Naive thymus-derived CD4-positive, alpha-beta T cell (primary cell): ENCODE measurements at places on chromosomes 4 and X.

GRCh38 chrX:118847676-118848075, 24.1 kb downstream of the ZCCHC12 start:
- peak; percentile 57 for DNase-seq

DNA sequence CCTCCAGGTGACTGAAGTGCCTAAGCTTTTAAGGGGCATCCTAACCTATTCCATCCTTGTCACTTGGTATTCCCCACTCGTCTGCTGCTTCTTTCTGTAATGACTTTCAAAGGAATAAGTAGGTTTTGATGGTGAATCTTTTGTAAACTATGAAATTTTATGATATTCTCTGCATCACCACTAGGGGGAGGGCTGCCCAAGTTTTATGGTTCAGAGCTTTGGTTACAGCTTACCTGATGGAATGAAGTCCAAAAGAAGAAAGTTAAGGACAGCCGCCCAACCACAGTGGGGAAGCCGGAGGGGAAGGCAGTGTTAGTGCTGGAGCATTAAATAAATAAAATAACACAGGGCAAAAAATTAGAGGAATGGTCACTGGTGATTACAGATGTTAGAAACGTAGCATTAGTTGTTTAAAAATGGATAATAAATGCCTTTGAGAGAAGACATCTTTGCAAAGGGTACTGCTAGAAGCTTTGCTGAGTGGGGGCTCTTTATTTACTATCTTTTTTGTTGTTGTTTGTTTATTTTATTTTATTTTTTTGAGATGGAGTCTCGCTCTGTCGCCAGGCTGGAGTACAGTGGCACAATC, 204.9 kb downstream of the GBA3 start:
- peak; percentile 19 for DNase-seq

DNA sequence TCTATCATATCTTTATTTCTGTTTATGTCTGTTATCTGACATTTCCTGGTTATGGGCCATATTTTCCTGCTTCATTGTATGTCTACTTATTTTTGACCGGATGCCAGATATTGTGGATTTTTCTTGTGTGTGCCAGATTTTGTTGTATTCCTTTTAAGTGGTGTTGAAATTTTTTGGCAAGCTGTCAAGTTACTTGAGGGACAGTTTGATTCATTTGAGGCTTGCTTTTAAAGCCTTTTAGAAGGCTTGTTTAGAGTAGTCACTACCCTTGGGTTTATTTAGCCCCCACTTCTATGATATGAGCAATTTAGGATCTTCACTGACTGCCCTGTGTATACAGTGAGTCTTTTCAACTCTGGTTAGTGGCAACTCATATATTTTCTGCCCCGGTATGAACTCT, 29.2 kb upstream of the NPY2R start:
- DNase-seq = no peak

DNA sequence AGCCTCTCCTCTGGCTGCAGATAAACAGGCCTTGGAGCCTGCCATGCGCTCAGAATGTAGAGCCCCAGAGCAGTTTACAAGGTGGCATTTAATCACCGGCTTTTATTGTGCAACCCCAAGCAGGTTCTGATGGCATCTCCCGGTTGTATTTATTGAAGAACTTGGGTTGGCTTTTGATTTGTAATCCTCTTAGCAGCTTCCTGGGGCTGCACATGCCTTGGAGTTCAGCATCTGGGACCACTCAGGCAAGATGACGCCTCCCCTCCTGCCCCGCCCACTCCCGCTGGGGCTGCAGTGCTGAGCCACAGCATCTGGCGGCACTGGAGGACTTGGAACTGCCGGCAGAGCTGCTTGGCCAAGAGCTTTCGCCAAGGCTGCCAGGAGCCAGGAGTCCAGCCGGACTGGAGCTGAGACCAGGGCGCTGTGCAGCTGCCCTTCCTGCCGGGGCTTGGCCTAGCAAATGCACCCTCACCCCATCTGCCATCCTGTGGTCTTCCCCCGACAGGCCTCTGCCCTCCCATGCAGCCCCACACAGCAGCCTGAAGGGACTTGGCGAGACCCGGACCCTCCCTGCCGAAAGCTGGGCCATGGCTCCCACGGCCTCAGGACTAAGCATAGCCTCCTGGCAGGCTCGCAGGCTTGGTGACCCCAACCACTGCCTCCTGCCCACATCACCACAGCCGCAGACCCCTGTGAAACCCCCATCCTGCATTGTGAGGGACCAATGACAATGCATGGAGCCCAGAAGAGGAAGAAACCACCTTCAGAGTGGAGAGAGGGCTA, 5.4 kb downstream of the HTRA3 start:
- no peak for DNase-seq

- DNase-seq = no peak
Observed at GRCh38 chr4:24433515-24434214, 150.7 kb downstream of the DHX15 start.

- no peak for DNase-seq
Observed at GRCh38 chrX:153494541-153495361, at the start of gene BGN. BGN (plus strand) TSS chrX:153494980; CDS start chrX:153504632, 9,652 bp downstream.

GRCh38 chrX:150766351-150767044, 73.3 kb downstream of the MTMR1 start:
- DNase-seq = no peak

DNA sequence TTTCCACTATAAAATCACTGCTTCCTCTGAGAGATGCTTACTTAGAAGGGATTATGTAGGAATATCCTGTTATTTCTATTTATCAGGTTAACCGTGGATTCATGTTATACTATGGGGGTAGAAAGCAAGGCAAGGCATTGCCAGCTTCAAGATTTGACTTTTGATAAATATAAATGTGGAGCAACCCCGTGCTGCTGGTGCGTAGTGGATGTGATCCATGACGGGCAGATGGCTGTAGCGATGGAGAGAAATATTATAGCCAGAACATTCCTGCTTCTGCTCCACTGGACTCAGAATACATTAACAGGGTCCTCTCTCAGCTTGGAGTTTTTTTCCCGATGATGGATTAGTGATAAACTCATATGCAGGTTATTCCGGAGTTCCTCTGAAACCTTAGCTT, 157.6 kb downstream of the TENM3 start:
- DNase-seq = no peak

DNA sequence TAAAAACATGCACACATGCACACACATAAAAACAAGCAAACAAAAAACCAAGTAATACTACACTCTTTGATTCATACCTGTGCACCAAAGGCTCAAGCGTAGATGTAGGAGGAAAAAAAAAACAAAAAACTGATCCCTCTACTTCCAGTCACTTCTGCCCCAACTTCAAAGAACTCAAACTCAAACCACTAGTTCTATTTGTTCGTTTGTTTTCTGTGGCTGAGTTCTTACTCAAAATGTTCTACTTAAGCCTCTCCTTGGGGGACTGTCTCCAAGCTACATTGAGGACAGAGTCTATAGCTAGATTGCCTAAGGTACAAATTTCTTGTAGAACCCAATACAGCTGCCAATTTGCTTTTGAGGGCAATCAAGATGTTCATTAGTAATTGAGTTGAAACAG, 171.0 kb upstream of the ATOH1 start:
- DNase-seq = no peak

- peak; percentile 29 for DNase-seq
Observed at GRCh38 chrX:46912603-46913491, 626 bp downstream of the JADE3 start.

GRCh38 chrX:86197815-86198214, 49.6 kb downstream of the DACH2 start:
- DNase-seq = no peak

DNA sequence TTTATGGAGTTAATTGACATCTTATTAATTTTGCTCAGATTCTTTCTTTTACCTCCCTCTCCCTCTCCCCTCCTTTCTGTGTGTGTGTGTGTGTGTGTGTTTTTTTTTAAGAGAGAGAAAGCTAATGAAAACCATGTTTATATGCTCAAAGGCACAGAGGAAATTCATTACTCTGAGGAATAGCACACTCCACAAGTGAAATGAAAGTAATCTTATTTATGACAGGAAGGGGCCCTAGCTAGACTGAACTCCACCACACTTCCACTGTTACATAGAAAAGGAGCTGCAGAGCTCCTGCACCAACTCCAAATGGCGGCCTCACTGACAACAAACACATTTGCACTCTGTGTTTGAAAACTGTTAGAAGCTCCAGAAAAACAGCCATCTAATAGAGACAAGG, 150.6 kb downstream of the RASL11B start:
- DNase-seq = no peak

- no peak for DNase-seq
Observed at GRCh38 chrX:39984191-39984956, 113.4 kb downstream of the BCOR start.

GRCh38 chr4:2091990-2092668, 33.0 kb downstream of the NAT8L start:
- no peak for DNase-seq

- no peak for DNase-seq
Observed at GRCh38 chr4:43690116-43690515, 758.5 kb downstream of the KCTD8 start.

GRCh38 chrX:153934148-153934761, 582 bp downstream of the NAA10 start:
- no peak for DNase-seq

DNA sequence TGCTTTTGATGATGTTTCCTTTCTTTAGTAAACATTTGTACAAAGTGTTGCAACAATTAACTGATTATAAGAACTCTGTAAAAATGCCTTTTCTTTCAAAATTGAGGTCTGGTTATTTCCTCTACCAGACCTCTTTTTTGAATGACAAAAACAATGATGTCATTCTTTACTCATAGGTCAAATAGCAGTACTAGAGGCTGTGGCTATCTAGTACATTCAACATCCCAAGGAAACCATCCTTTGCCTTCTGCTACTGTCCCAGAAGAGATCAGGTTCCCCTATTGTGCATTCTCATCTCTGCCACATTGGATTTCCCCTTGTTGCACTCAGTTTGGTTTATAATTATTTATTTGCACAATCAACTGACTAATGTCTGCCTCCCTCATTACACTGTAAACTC, 19.1 kb upstream of the MAD2L1 start:
- DNase-seq = no peak

GRCh38 chr4:141339966-141340365, 119.3 kb downstream of the ZNF330 start:
- DNase-seq = no peak

GRCh38 chr4:135418353-135418752, 1216.8 kb upstream of the PABPC4L start:
- no peak for DNase-seq

DNA sequence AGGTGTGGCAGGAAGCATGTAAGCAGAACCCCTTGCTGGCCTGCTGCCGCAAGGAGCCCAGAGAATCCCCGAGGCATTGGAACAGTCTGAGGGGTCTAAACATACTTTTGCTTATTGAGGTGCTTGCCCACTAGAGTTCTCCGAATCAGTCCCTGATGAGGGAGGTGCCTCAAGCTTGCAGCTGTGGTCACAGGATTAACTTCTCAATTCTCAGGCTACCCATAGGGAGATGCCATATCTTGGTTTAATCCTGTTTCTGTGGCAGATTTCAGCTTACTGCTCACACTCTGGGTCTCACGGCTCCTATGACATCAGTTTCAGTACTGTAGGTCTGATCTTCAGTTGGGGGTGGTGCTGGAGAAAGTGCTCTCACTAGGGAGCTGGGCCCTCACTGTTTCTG, 39.9 kb downstream of the CCNG2 start:
- DNase-seq = no peak

DNA sequence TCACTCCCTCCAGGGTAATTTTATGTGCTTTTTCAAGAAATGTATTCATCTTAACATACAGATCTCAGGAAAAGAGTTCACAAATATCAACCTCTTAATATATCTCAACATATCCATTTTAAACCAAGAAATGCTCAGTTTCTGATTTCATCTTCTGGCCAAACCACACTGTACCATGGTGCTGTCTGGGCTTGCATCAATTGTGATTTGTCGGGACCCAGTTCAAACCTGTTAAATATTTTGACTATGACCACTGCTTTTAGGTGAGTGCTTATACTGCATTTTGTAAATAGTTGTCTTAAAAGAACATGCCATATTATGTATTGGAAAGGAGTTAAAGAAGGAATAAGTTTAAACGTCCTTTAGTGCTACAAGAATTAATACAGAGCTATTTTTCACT, 352.1 kb downstream of the SPOCK3 start:
- DNase-seq = no peak

DNA sequence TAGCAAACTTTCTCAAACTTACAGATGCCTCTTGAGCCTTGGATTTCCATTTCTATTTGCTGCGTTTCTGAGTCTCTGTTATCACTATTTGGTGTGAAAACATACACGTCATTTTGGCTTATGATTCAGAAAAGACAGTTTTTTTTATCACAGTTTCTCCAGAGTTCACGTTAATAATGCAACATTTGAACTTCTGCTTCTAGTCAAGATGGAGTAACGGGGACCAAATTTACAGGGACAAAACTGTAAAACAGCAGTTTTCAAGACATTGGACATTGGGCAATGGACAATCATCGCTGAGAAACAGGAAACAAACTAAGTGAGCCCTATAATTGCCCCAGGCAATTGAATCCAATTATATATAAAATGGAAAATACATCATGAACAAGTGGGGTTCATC, 36.2 kb upstream of the TASL start:
- DNase-seq = no peak

DNA sequence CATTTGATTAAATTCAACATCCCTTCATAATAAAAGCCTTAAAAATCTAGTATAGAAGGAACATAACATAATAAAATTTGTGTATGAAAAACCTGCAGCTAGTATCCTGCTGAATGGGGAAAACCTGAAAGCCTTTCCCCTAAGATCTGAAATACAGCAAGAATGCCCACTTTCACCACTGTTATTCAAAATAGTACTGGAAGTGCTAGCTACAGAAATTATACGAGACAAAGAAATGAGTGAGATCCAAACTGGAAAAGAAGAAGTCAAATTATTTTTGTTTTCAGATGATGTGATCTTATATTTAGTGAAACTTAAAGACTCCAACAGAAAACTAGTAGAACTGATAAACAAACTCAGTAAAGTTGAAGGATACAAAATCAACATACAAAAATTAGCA, 152.9 kb downstream of the RTL3 start:
- DNase-seq = no peak

- no peak for DNase-seq
Observed at GRCh38 chr4:40335525-40335894, 377 bp downstream of the CHRNA9 start.

- DNase-seq = no peak
Observed at GRCh38 chrX:45164021-45164621, 36.6 kb downstream of the DIPK2B start.

DNA sequence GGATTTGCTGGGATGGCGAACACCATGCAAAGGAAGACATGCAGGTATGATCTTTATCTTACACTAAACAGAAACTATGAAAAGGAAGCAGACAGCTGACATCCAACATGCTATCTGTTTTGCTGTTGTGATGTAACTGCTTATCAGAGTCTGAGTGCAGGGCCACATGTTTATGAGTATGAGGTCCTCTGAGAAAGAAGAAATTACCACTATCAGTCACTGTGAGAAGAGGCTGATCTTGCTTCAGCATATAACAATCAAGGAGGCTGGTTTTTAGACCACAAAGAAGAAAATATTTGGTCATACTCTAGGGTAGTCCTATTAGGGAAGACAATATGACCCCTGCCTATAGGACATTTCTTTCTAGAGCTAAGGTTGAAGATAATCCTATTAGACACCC, 18.5 kb downstream of the CLGN start:
- no peak for DNase-seq

GRCh38 chrX:37786624-37787422, 7.0 kb downstream of the CYBB start:
- DNase-seq = no peak

- DNase-seq = no peak
Observed at GRCh38 chr4:86855572-86855971, 6.4 kb upstream of the SLC10A6 start.
